Stimulated activated CD4-positive, alpha-beta T cell treated with anti-CD3 and anti-CD28 coated beads, Interleukin-1b, Interleukin-23, amount 100 ng/mL, for 1 hour (primary cell): ENCODE measurements at places on chromosomes 3 and 15.

GRCh38 chr3:115397433-115397832, 225.9 kb upstream of the GAP43 start:
- no peak for DNase-seq

DNA sequence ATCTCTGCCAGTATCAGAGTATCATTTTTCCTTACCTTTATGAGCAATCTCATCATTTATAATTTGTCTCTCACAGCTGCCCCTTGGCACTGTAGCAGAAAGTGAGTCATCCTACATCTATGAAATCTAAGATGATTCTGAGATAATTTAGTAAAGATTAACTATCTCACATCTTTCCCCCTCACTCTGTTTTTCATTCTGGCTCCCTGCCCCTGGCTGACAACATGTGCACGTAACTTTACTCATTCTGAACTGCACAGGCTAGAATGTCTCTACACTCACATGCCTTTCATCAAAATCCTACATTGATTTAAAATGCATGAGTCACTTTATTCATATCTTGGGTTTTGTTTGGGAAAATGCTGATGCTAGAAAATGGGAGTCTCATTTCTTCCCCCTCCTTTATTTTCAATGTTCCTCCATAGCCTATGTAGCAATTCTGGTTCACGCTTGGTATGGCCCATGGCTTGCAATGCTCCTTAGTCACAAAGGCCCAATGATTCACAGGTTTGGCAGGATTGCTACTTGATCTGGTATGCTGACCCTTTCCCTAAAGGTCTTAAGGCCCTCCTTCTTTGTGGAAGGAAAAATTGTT, 838.5 kb downstream of the TUSC7 start:
- no peak for DNase-seq

DNA sequence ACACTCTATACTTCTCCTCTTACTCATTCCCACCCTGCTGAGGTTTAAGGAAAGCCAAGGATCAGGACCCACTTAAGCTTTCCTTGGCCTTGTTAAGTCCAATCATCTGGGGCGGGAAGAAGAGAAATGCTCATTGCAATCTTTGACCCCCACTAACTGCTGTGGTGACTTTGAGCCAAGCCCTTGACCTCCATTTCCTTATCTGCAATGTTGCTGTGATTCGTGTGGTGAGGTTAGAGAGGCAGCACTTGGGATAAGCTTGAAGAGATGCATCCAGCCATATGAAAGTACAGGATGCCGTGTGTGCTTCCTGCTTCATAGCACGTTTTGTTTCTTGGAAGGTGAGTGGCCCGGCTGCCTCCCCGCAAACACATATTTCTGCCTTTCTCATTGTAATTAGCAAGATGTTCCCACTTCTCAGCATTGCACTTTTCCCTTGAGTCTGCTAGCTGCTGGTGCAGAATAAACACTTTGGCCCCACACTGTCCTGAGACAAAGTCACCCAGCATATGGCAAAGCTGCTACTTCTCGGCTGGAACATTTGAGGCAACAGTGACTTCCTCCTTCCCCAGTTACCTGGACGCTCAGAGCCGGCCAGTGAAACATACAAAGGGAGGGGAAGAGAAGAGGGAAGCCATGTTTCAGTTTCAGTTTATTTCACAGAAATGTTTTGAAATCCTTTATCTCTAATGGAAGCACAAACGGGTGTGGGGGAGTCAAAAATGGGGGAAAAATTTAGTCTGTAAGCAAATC, 10.5 kb upstream of the NUDT16 start:
- no peak for DNase-seq

DNA sequence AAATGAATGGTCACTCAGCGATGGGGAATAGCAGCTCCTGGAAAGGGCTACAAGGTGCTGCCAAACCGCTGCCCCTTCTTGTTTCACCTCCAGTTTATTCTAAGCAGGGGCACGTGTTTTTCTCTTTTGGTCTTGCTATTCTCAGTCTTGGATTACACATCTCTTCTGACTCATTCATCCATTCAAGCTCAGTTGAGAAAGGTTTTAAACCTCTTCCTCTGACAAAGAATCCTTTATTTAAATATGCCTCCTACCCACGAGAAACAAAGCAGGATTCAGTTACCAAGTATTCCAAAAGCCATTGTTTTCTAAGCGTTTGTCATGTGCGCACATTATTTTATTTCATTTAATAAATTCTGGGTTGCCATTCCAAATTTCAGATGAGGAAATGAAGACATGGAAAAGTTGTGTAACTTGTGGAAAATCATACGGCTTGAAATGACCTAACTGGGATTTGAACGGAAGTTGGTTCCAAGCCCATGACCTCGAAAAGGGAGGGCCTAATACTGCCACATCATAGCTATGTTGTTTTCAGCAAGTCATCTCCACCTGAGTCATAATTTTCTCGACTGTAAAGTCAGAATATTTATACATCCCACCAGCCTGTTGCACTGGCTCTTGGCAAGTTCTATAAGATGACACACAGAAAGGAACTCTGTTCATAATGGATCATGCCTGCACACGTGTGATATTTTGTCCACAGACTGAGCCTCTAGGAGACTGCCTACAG, 292.0 kb upstream of the SLCO3A1 start:
- DNase-seq, result no peak

- DNase-seq, result no peak
These were observed 8.8 kb upstream of the C15orf61 start for GRCh38 chr15:67512140-67512539.

GRCh38 chr3:154191520-154191919, 70.3 kb downstream of the ARHGEF26 start:
- no peak for DNase-seq

DNA sequence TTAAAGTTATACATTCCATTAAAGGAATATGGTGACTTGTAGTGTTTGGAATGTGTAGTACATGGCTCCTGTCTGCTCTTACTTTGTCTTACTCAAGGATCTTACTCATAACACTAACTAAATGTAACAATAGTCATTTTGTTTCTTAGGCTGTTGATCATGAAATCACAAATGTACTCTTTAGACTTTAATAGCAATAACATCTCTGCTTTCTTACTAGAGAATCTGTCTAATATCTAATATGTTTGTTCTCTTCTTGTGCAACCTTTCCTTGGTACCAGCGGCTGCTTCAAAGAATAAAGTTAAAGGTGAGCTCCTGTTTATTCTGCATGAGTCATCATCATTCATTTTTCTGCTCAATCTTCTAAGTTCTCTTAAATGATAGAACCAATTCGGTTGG, 767.5 kb downstream of the CADM2 start:
- no peak for DNase-seq

DNA sequence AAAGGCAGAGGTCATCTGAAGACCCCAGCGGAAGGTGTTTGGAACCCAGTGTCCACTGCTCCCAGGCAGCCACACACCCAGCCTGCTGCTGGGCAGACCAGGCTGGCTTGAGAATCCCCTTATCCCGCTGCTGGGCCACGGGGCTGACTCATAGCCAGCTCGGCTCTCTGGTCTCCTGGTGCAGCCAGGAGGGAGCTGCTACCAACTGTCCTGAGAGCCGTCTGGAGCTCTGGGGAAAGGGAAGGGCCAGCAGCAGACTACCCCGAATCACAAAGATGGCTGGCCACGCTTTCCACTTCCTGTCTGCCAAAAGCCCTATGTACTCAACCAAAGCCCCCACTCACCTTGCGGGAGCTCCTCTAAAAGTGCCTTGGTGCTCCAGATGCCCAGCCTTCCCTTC, 38.3 kb downstream of the WHAMM start:
- no peak for DNase-seq

DNA sequence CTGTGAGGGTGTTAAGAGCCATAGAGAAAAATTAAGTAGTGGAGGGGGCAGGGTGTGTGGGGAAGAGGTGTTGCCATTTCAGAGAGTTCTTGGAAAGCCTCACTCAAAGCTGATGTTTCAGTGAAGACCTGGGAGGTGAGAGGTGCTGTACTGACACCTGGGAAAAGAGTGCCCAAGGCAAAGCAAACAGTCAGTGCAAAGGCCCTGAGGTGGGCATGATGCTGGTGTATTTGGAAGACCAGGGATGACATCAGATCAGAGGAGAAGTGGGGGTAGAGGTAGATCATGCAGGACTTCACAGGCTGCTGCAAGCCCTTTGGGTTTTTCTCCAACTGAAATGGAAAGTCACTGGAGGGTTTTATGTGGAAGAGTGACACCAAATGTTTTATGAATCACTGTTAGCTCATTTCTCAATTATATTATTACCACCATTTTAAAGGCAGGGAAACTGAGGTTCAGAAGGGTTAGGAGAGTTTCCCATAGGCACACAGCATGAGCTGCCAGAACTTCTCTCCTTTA, 42.8 kb upstream of the SMAD3 start:
- no peak for DNase-seq

- no peak for DNase-seq
These were observed 3.3 kb upstream of the RBSN start for GRCh38 chr3:15102256-15102655.

DNA sequence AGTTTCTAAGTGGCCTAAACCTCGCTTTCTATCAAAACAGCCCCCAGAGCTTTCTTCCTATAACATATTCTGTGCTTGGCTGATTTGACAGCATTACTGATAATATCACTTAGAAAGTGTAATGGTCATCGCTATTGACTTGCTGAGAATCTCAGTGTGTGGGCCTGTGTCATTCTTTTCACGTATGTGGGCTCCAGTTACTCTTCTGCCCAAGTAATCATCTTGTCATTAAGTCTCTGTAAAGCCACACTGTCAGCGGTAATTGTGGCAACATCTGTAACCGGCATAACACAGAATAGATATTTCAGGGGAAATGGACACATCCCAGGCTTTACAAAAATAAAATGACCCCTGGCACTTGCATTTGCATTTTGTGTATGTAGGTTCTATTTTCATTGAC, 313.6 kb upstream of the LMCD1 start:
- DNase-seq, result no peak
